Activated CD4-positive, alpha-beta memory T cell treated with anti-CD3 and anti-CD28 coated beads for 36 hours (primary cell): ENCODE measurements at places on chromosomes 1 and 21.

DNA sequence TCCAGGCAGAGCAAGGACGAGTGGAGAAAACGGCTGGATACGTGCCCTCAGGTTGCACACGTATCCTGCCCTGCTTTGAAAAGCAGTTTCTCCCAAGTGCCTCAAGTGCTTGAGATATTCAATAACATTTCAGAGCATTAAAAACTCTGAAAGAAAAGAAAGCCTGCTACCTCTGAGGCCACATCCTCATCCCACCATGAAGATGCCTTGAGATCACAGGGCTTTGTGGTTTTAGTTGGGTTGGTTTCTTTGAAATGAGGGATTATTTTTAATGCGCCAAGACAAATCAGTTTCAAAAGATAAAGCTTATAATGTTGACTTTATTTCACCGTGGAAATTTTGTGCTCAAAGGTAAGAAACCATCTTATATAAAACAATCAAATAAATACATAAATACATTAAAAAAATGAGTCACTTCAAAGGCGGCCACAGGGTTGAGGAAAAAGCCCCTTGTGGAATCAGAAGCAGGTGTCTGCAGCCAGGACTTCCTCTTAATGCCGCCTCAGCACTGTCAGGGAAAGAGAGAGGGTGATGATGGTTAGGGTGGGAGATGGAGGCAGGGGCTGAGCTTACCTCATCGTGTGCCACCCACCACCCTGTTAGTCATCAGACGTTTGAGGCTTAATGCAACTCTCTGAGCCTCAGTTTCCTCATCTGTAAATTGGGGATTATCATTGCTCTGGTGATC is 1.4 kb downstream of the NPPB start:
- no peak for DNase-seq
- peaks cover 59% of the 10 kb centered on the region for H3K27me3 ChIP-seq
- no peak overlapping the region for H3K27ac ChIP-seq
- no peaks in the 10 kb centered on the region for H3K36me3 ChIP-seq
- H3K4me1 ChIP-seq, result no peaks in the 10 kb centered on the region

GRCh38 chr1:204828352-204828850 is 42.3 kb upstream of the NFASC start:
- H3K36me3 ChIP-seq, result no peaks in the 10 kb centered on the region
- H3K27ac ChIP-seq, result no peak overlapping the region
- peak; percentile 69 for DNase-seq
- peaks cover 52% of the 10 kb centered on the region for H3K27me3 ChIP-seq
- no peak overlapping the region for H3K4me3 ChIP-seq
- peaks cover 4% of the 10 kb centered on the region for H3K4me1 ChIP-seq

- peaks cover 21% of the 10 kb centered on the region for H3K4me1 ChIP-seq
- no peak for DNase-seq
- no peak overlapping the region for H3K4me3 ChIP-seq
Measured at GRCh38 chr21:33477066-33477465, 2.7 kb downstream of the TMEM50B start.

GRCh38 chr1:110235834-110236682 is 25.9 kb downstream of the KCNC4 start:
- peak overlapping the region; percentile 22 for H3K4me3 ChIP-seq
- peak overlapping the region; percentile 97 for H3K27ac ChIP-seq
- peak; percentile 86 for DNase-seq
- peaks cover 56% of the 10 kb centered on the region for H3K4me1 ChIP-seq
- H3K27me3 ChIP-seq, result no peaks in the 10 kb centered on the region

DNA sequence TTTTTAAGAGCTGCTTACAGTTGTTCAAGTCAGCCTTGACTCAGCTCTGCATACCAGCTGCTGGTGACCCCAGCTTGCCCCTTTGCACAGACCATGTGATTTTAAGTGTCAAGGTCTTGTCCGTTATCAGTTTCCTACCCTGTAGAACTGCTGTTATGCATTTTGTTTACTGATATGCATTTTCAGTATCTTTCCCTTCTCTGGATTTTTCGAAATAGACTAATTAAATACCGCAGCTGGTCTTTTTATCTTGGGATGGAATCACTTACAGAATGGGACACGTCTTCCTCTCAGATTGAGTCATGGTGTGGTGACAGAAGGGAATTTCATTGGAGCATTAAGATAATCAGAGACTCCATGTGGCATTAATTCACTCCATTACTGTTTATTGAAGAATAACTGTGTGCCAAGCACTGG is 145.6 kb downstream of the FMN2 start:
- no peaks in the 10 kb centered on the region for H3K36me3 ChIP-seq
- no peak overlapping the region for H3K4me3 ChIP-seq
- H3K4me1 ChIP-seq, result no peaks in the 10 kb centered on the region
- H3K27ac ChIP-seq, result no peak overlapping the region

- no peak overlapping the region for H3K4me3 ChIP-seq
- H3K27me3 ChIP-seq, result no peaks in the 10 kb centered on the region
- no peak for DNase-seq
- no peaks in the 10 kb centered on the region for H3K36me3 ChIP-seq
- no peaks in the 10 kb centered on the region for H3K4me1 ChIP-seq
Measured at GRCh38 chr1:227794817-227795192, 20.7 kb upstream of the PRSS38 start.

- peak overlapping the region; percentile 87 for H3K27ac ChIP-seq
- H3K4me3 ChIP-seq, result peak overlapping the region; percentile 93
- no peaks in the 10 kb centered on the region for H3K27me3 ChIP-seq
- H3K36me3 ChIP-seq, result peaks cover 15% of the 10 kb centered on the region
- no peak for DNase-seq
Measured at GRCh38 chr1:156115514-156116374, 1.2 kb downstream of the LMNA start.

DNA sequence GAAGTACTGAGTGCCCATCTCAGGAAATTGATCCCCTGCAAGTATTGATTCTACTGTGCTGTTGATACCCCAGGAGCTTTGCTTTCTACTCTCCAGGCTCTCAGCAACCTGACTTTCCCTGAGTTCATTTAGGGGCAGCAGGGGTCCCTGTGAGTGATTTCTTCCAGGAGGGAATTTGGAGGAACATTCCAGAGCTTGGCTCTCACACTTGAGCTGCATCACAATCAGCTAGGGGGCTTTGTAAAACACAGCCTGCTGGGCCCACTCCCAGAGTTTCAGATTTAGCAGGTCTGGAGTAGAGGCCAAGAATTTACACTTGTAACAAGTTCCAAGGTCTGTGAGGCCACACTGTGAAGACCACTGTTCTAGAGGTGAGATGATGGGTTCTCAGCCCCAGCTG is 16.1 kb upstream of the ACTL8 start:
- DNase-seq, result no peak
- peaks cover 8% of the 10 kb centered on the region for H3K27me3 ChIP-seq
- H3K4me3 ChIP-seq, result no peak overlapping the region
- no peaks in the 10 kb centered on the region for H3K36me3 ChIP-seq

DNA sequence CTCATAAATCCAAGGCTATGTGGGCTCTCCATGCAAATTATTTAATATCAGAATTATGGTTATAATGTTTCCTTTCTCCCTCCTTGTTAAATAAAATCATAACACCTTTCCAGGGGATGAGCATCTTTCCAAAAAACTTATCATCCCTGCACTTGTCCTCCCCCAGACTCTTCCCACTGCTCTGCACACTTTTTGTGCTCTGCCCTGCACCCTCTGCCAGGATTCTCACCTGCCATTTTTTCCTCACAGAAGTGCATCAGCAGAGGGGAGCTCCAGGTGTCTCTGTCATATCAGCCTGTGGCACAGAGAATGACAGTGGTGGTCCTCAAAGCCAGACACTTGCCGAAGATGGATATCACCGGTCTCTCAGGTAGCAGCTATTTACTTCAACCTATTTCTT is 20.9 kb downstream of the SYT11 start:
- peaks cover 8% of the 10 kb centered on the region for H3K36me3 ChIP-seq
- DNase-seq, result no peak
- H3K27me3 ChIP-seq, result no peaks in the 10 kb centered on the region

DNA sequence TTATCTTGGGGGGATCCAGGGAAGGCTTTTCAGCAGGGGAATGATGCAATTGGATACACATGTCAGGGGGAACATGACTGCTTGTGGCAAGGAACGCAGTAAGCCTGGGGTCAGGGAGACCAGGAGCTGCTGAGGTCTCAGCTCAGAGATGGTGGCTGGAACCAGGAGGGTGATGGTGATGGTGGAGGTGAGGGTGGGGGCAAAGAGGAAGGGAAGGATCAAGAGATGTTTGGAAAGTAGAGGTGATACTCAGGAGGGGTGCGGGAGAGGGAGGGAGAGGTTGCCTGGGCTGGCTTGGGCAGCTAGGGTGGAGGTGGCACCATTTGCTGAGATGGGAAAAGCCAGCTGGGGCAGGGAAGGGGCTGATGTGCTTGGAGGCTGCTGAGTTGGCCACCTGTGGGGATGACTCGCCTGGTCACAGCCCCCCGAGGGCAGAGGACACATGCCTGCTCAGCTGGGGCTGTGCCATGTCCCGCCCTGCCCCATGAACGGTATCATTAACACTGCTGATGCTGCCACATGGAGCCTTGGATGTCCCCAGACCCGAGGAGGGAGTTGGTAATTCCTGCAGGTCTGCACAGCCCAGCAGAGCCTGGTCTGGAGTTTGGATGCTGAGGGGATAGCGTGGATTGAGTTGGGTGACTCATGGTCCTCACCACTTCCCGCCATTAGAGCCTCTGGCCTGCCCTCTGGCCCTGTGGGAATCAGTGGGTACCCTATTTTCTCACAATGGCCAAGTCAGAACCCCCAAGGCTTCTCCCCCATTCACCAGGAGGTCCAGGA is 6.3 kb upstream of the PADI1 start:
- DNase-seq, result peak; percentile 7
- H3K36me3 ChIP-seq, result no peaks in the 10 kb centered on the region
- H3K27me3 ChIP-seq, result peaks cover 7% of the 10 kb centered on the region
- no peak overlapping the region for H3K27ac ChIP-seq

DNA sequence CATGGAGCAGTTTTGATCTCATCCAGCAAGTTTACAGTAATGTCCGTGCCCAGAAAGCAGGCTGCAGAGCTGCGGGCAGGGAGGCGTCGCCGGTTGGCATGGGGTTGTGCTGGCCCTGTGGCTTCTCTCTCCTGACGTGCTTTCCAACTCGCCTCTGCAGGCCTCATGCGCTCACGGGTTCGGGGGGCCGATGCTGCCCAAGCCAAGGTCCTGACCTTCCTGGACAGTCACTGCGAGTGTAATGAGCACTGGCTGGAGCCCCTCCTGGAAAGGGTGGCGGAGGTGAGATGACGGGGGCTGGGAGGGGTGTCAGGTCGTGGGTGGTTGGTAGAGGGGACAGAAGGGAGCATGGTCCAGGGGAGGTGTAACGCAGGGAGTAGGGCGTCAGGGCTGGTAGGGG is 176.1 kb downstream of the GALNT2 start:
- H3K4me3 ChIP-seq, result no peak overlapping the region
- H3K27me3 ChIP-seq, result no peaks in the 10 kb centered on the region
- H3K27ac ChIP-seq, result no peak overlapping the region
- H3K36me3 ChIP-seq, result peaks cover 49% of the 10 kb centered on the region
- DNase-seq, result no peak

DNA sequence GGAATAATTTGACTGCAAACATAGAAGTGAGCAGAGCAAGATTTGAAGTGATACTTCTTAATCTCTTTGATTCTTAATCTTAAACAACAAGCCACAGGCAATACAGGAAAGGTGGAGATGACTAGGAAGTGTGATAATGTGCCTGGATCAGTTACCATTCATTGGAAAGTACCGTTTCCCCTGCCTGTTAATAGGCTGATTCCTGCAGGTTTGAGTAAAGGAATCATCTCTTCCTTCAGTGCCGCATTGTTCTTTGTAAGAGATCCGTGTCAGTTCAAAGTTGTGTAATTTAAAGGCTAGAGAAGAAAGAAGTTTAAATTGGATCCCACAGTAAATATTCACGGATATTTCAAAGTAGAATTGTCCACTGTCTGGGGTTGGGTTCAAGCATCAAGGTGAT is 43.5 kb upstream of the BCL10 start:
- no peaks in the 10 kb centered on the region for H3K36me3 ChIP-seq
- H3K27ac ChIP-seq, result no peak overlapping the region
- peaks cover 32% of the 10 kb centered on the region for H3K27me3 ChIP-seq
- peaks cover 9% of the 10 kb centered on the region for H3K4me1 ChIP-seq
- H3K4me3 ChIP-seq, result no peak overlapping the region
- DNase-seq, result no peak

DNA sequence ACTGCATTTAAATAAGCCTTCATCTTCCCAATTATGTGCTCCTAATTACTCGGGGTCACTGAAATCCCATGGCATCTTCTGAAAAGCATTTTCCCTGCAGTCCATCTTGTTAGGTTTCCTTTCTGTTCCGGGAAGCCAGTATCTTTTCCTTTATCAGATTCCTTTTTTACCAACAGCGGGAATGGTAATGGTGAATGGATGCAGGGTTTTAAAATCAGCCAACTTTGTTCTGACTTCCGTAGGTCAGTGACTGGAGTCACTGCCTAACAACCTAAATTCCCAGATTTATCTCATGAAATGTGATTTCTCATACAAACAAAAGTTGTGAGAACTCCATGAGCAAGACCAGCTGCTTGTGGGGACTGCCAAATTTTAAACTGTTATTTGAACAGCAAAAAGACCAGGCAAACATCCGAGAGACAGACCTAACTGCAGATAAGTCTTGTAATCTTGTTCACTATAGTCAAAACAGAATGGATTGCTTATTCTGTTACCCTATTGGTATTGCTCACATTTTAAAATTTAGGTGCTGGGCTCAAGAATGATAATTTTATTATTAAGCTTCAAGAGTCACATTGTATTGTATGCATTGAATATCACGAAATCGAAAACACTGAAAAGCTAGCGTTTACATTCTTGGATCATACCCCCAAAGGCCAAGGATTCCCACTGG is 1.2 kb upstream of the RWDD3 start:
- H3K27ac ChIP-seq, result no peak overlapping the region
- no peak for DNase-seq
- H3K4me3 ChIP-seq, result peak overlapping the region; percentile 86
- peaks cover 7% of the 10 kb centered on the region for H3K27me3 ChIP-seq
- peaks cover 8% of the 10 kb centered on the region for H3K36me3 ChIP-seq

DNA sequence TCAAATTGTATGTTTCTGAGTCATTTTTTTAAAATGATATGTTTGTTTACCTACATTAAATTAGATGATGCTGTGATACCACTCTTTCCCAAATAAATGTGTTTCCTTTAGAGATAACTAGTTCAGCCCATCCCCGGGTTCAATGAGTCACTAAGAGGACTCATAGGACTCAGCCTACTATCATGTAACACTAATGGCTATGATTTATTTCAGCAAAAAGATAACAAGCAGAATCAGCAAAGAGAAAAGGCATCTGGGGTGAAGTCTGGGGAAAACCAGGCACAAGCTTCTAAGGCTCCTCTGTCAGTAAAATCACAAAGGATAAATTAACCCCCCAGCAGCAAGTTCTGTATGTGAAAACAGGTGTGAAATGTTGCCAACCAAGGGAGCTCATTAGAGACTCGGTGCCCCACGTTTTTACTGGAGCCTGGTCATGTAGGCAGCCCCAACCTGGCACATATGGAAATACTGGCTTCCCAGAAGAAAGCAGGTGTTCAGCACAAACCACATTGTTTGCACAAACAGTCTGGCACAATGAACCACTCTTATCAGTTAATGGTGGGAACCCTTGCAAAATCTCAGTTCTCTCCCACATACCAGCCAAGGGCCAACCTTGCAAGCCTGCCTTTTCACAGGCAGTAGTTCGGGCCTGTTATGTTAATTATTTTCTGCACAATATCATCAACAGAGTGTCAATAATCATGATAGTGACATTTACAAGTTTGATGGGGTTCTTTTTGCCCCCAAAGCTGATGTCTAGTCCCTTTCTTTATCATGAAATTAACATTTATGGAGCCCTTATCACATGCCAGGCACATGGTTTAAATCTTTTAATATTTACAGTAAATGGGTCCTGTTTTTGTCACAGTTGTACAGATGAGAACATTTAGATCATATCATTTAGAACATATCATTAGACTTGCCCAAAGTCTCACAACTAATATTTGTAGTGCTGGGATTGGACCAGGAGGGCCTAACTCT is 23.1 kb upstream of the CNN3 start:
- peaks cover 1% of the 10 kb centered on the region for H3K27me3 ChIP-seq
- no peaks in the 10 kb centered on the region for H3K36me3 ChIP-seq
- H3K4me1 ChIP-seq, result no peaks in the 10 kb centered on the region
- H3K27ac ChIP-seq, result no peak overlapping the region
- H3K4me3 ChIP-seq, result no peak overlapping the region
